ENCODE measurements at places on chromosomes 5 and 9.
A peak's percentile ranks its signal among the peaks of the same experiment; 100 is the strongest.

DNA sequence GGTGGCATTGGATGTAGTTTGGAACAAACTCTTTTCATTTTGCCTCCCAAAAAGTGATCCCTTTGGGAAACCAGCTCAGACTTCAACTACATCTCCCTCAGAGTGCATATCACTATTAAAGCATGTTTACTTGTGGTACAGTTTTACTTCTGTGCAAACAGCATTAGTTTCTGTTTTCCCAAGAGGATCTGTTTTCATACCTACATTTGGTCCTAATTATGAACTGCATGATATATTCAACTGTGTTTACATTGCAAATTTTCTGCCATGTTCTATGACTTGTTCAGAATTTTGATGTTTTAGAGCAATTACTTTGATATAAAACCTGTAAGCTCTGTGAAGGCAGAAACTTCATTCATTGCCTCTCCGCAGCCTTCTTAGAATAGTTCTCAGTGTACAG lies 681.5 kb upstream of the ACO1 start:
- DNase-seq: no peak

- DNase-seq: no peak
Measured at GRCh38 chr9:116693233-116693731, 6.2 kb downstream of the TRIM32 start.

DNA sequence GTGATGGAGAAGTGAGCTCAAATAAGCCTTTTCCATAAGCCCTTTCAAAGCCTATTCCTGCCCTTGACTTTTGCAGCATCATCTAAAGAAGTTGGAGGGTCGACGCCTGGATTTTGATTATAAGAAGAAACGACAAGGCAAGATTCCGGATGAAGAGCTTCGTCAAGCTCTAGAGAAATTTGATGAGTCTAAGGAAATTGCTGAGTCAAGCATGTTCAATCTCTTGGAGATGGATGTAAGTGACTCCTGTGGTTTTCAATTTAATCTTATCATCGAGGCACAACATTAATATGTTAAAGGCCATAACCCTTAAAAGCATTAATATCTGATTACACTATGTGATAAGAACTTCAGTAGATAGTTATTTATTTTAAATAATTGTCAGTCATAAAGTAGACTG lies 210.4 kb downstream of the SH3GL2 start:
- no peak for DNase-seq

- DNase-seq: no peak
Measured at GRCh38 chr9:106927916-106928315, 65.0 kb downstream of the ZNF462 start.

- DNase-seq: peak; percentile 69
Measured at GRCh38 chr9:136399176-136400037, 563 bp downstream of the SNAPC4 start.

- no peak for DNase-seq
Measured at GRCh38 chr9:7289773-7290172, 509.8 kb downstream of the DMAC1 start.

DNA sequence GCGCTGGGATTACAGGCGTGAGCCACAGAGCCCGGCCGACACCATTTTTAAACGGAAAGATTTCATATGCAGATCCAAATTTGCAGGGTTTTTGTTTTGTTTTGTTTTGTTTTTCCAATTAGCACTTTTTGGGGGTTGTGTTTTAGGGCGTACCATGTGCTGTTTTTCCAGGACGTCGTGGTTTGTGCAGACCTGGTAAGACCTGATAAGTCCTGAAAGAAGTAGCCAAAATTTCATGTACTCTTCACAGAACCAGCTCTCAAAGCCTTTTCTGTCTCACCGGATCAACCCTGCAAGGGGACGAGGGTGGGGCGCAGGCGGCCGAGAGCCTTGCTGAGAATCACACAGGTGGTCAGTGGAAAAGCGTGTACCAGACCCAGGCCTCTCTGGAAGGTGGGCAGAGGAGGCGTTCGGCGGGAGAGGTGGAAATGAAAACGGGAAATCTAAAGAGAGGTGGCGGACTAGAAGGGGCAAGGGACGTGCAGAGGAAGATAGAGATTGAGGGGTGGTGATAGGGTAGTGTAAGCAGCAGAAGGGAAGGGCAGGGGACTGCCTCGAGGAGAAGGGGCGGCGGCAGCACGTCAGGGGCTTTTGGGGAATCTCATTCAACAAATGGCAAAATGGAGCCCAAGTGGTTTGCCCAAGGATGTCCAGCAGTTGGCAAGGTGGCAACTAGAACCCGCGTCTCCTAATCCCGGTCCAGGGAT lies 1.1 kb upstream of the FAF2 start:
- no peak for DNase-seq

DNA sequence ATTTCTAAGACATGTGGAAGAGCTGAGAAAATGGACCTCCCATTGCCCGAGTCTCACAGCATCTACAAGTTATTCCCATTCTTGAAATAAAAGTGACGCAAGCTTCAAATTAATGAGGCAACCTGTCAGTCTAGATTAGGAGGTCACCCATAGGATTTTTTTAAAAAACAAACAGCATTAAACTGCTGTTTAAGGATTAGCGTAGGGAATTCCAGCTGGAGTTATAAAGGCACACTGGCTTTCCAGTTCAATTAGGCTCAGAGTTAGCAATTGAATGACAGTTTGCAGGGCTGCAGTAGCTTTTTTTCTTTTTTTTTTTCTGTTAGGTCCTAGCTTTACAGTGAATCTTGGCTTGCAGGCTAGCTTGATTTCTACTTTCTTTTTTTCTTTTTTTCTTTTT lies 16.2 kb downstream of the PRKACG start:
- no peak for DNase-seq

DNA sequence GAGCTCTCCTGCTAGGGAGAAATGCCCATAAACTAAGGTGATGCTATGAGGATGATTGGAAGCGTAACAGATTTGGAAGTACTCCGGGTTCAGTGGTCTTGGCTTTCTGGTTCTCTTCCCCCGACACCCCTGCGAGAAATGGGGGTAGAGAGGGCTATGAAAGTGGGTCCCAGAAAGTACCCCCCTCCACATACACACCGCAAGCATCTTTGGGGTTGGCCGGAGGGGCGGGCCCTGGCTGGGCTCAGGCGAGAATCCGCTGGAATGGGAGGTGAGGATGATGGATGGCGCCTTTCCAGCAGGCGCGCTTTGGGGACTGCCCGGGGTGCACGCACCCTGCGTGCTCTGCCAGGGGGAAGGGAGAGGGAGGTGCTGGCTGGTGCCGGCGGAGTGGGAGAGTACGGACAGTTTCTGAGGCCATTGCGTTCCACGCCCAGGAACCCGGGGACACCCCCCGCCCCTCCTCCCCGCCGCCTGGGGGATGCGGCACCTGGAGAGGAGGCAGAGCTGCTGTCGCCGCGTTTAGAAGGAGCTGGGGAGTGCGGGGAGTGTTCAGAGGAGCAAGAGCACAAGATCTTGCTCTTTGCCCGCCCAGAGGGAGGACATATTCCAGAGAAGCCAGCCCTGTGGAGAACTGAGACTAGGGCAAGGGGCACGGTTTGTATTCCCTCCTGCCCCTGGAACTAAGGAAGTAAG lies 1.9 kb downstream of the PCSK5 start:
- no peak for DNase-seq

GRCh38 chr5:62299101-62299500 lies 6.9 kb upstream of the KIF2A start:
- DNase-seq: no peak

- DNase-seq: no peak
Measured at GRCh38 chr9:102135768-102136167, 397.3 kb upstream of the GRIN3A start.

GRCh38 chr5:54769746-54770145 lies 215.6 kb downstream of the ESM1 start:
- DNase-seq: no peak

GRCh38 chr9:127915801-127916719 lies 781 bp downstream of the ST6GALNAC4 start:
- peak; percentile 90 for DNase-seq

GRCh38 chr9:36436909-36437308 lies 36.8 kb upstream of the RNF38 start:
- no peak for DNase-seq

GRCh38 chr9:4596165-4596922 lies 65.8 kb upstream of the PLPP6 start:
- DNase-seq: no peak

DNA sequence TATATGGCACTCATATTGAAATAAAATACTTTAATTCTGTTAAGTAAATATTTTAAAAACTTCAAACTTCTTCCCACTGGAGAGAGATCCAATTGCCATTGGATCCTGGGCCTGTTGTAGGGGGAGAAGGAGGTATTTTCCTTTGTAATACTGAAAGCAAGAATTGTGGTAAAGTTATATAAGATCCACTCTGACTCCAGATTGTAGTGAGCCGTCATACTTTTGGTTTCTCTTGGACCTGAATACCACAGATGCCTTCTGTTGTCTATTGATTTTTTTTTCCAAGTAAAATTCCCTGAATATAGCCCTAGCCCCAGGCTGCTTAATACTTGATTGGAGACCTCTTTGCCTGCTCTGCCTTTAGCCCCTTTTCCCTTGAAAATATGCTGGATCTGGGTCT lies 86.9 kb downstream of the ATG10 start:
- DNase-seq: no peak

- DNase-seq: no peak
Measured at GRCh38 chr5:89353837-89354551, 471.0 kb upstream of the MEF2C start.

DNA sequence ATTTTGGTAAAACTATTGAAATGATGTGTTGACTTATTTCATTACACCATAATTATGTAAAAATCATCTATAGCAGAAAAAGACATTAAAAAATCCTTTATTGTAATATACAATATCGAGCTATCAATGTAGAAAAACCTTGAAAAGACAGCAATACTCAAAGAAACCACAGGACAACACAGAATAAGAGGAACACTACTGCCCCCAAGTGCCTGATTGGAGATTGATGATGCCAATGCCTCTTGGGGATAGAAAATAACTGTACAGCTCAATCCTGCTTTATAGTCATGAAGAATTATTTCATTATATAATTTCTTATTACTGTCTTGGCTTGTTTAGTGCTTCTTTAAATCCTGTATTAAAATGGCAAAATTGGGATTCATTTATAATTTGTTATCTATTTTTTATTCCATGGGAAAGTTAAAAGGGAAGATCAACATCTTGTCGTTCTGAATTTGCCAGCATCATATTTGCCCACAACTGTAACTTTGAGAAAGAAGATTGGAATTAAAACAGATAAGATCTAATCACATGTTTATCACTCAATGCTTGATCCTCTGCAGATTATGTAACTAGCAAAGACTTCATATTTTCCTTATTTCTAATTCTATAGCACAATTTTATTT lies 337.5 kb downstream of the CDH9 start:
- DNase-seq: peak; percentile 81

DNA sequence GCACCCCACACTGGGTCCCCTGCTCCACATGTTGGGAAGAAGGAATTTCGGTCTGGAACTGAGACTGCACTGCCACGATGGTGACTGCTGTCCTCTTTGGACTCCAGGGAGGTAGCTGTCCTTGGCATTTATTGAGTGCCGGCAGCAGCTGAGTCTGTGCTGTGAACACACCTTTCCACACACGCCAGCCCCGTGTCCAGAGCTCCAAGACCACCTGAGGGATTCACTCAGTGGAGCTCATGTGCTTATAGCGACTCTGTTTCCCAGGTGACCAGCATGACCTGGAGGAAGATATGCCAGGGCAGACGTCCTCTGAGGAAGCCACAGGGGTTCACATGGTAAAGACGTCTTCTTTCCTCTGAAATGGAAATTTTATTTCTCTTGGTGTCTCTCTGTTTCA lies 33.2 kb upstream of the FLT4 start:
- no peak for DNase-seq

- no peak for DNase-seq
Measured at GRCh38 chr9:19522558-19522957, 113.7 kb downstream of the ACER2 start.

All from Karpas-422 (cell line).